ENCODE measurements at places on chromosomes 7 and 10. TPM values are rescaled to one million over a fixed set of nuclear protein-coding genes. Genes with fewer than 3 reads are reported as not detected.

Gene PIK3CG
- 54.1 TPM for total RNA-seq

Gene CDHR1
- total RNA-seq = 1.7 TPM

Gene AQP1
- 0.23 TPM for total RNA-seq

Gene INA
- total RNA-seq = 0.09 TPM

Gene CYP3A7
- total RNA-seq = not detected

Gene ELN
- not detected for total RNA-seq

Gene H2AZ2
- total RNA-seq = 368 TPM

Gene CPA4
- not detected for total RNA-seq

Gene MOGAT3
- not detected for total RNA-seq

Gene TYW1
- 15.5 TPM for total RNA-seq

Gene CYP3A5
- total RNA-seq = not detected

Gene EIF5AL1
- total RNA-seq = 0.94 TPM

Gene PON1
- total RNA-seq = not detected

Gene PLXDC2
- total RNA-seq = 0.86 TPM

Gene CUBN
- 3.7 TPM for total RNA-seq

Gene SLC26A5
- total RNA-seq = 0.54 TPM

Gene BHLHA15
- not detected for total RNA-seq

Gene KNDC1
- total RNA-seq = 0.40 TPM

Gene PUS7
- total RNA-seq = 8.2 TPM

Gene SEMA3E
- total RNA-seq = not detected

All from activated naive CD8-positive, alpha-beta T cell treated with anti-CD3 and anti-CD28 coated beads, Interleukin-2, amount 10 ng/mL, durations not matched to agents 7 days and 5 days (primary cell).